AG04449 (cell line): ENCODE measurements at places on chromosomes 11 and 22.

DNA sequence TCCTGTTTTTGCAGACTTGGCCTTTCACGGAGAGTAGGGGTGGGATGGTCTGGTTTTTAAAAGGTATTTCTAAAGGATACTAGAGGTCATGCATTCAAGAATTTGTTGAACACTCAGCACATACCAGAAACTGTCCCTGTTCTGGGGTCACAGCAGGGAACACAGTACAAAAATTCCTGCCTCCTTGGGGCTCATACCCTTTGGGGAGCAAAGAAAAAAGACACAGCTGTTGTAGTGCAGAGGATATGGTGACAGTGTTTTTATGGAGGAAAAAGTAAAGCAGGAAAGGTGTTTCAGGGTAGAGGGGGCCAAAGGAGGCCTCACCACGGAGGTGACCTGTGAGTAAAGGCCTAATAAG lies 8.4 kb downstream of the SLC3A2 start:
- DNase-seq: no peak

GRCh38 chr22:17013396-17014100 lies 5.5 kb upstream of the GAB4 start:
- no peak for DNase-seq

- DNase-seq: no peak
Observed at GRCh38 chr22:25736378-25737011, 5.5 kb upstream of the MYO18B start.

- DNase-seq: no peak
Observed at GRCh38 chr22:45430871-45431270, 17.4 kb downstream of the RIBC2 start.

GRCh38 chr11:6667733-6668374 lies 12.2 kb upstream of the DCHS1 start:
- DNase-seq: no peak

DNA sequence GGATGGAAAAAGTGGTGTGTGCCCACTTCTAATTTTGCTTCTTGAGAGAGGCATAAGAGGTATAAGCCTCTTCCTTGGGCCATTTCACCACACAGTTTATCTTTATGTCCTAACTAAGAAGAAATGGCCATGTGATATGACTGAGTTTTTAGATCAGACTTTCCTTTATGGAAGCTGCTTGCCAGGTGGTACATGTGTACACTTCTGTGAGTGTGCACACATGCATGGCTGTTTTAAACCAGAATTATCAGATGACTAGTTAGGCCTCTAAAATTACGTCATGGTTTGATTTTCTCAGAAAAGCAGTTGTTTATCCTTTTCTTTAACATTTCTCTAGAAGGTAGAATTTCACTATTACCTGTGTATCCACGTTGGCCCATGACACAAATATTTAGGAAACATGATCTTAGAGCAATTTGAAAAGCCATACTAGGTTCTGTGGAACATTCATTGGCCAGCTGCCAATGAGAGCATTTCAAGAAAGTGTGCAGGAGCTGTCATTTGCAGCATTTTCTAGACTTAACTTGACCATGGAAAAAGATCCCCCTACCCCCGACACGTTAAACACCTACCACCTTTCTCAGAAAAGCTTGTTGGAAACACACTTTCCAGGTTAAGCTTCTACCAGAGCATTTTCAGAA lies 109.2 kb upstream of the GAL start:
- DNase-seq: no peak

GRCh38 chr11:68409748-68410344 lies 50.7 kb upstream of the PPP6R3 start:
- no peak for DNase-seq

DNA sequence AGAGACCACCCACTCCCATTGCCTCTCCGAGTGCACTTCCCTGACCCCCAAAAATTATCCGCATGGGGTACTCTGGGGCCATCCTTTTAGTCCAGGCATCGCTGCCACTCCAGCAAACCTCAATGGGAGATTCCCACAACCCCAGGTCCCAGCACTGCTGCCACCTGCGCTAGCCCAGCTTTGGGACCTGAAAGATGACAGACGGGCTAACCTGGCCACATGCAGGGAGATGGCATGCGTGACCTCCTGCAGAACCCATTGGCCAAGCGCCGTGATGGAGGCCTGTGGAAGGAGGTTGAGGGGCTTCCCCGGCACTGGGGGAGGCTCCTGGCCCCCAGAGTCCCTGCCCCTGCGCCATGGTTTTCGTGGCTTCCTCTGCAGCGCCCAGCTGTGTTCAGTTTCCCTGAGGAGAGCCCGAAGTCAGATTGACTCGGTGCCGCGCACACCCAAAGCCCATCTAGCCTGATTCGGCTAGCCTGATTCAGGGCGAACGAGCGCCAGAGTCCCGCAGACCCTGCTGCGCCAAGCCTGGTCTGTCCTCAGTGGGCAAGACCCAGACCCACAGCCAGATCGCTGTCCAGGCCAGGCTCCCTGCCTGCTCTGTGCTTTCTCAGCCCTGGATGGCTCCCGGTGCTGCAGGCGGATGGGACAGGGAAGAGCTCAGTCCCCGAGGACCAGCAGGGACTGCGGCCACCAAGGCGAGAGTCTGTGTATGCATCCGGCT lies 751 bp upstream of the WNT7B start:
- DNase-seq: no peak

DNA sequence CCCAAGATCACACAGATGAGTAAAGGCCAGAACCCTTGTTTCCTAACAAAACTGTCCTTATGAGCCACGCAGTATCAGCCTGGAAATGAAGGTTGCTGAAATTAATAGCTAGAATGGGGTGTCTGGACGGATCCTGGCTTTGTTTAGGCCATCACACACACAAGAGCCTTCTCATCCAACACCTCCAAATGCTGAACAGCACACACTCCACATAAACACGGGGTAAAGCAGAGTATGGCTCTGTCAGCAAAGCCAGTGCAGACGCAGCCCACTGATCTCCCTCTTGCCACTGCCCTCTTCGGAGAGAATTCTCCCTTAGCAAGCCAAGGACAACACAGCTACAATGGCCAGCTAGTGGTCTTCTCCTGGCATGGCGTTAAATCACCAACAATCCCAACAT lies 392.6 kb upstream of the SYN3 start:
- no peak for DNase-seq

DNA sequence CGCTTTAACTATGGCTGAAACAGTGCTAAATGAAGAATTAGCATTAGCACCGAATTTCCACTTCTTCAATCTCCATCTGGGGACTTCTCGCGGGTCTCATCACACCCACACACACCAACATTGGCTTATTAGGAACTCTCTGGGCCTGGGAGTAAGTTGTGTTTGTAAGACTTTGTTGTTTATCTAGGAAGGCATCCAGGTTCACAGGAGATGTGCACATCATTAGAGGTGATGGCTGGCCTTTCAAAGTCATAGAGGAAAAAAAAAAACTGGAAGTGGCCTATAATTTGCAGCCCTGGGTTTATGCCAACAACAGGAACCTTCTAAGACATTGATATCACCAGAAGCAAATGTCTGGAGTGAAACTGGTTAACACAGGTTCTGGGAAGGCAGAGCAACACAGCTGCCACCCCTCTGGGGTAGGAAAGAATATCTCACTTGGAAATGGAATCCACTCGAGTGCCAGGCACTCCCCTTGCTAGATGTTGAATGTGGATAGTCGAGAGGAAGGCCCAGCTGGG lies 84.5 kb downstream of the TRAF6 start:
- DNase-seq: no peak

- no peak for DNase-seq
Observed at GRCh38 chr22:28019360-28019759, 100.3 kb upstream of the PITPNB start.

- DNase-seq: peak; percentile 24
Observed at GRCh38 chr11:93570759-93571413, 27.7 kb upstream of the SMCO4 start.
